Stimulated activated CD4-positive, alpha-beta T cell treated with anti-CD3 and anti-CD28 coated beads, Interleukin-4, amount 100 ng/mL, for 48 hours (primary cell): ENCODE measurements at places on chromosomes 3 and 15.

- DNase-seq: no peak
These were observed 46.8 kb upstream of the LPP start for GRCh38 chr3:188106887-188107830.

- DNase-seq: no peak
These were observed 32.9 kb upstream of the SLC22A13 start for GRCh38 chr3:38232701-38233100.

DNA sequence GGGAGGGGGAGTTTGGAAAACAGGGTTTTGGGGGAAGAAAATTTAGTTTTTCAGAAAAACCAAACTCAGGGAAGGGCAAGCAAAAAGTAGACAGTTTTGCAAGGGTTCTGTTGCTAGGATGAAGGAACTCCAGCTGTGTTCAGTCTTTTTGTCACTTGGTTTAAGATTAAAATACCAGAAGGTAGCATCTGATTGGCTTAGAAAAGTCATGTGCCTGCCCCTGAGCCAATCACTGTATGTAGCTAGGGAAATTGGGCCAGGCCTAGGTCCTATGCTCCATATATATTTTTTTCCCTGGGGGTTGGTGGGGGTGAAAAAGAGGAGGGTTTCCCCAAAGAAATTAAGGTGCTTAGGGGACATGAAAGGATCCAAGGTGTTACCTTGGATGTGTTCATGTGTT is 24.3 kb downstream of the CLDN11 start:
- no peak for DNase-seq

DNA sequence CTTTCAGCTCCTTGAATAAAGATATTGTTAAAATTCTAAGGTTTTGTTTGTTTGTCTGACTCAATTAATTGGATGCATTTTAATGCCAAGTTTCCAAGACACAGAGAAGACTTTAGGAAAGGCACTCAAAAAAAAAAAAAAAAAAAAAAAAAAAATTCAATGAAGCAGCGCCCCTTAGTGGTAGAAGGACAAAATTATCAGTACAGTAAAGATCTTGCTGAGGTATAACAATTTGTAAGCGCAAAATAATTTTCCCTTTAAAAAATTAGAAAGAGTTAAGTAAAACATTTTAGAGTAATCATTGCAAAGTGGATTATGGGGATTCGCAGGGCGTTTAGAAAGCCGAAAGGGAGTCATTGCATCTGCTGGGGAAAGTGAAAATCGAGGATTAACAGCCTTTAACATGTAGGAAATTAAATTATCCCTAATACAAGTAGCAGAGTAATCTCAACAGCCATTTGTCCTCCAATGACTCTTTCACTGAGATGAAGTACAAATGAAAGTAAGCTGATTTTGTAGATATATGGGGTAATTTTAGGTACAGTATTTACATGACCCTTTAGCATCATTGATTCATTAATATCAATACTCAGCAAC is 5.8 kb upstream of the DIS3L start:
- DNase-seq: no peak

GRCh38 chr15:27853624-27854455 is 245.3 kb downstream of the OCA2 start:
- no peak for DNase-seq

- DNase-seq: no peak
These were observed 393.9 kb upstream of the MCTP2 start for GRCh38 chr15:93837450-93837849.

- DNase-seq: no peak
These were observed 67.1 kb upstream of the SH3GL3 start for GRCh38 chr15:83380059-83380458.

- no peak for DNase-seq
These were observed 471.8 kb downstream of the GRM7 start for GRCh38 chr3:7332696-7333095.

DNA sequence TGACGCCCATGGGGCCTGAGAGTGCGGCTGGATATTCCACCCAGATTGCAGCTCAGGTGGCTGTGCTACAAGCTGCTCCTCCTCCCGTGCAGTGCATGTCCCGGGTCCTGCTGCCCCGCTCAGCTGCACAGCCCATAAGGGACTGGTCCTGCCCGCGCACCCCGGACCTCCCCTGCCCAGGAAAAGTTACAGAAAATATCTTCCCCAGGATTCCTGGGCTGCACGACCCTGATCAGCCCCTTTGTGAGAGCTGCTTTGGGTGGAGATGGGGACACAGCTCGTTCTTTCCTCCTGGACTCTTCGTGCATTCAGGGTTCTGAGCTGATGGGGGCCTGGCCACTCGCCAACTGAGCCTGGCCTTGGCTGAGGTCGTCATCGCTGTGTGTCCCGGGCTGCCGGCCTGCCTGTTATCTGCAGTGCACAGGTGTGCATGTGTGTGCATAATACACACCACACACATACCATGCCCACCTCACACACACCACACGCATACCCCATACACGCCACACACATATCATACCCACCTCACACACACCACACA is 28.8 kb downstream of the APBA2 start:
- no peak for DNase-seq

GRCh38 chr3:64176461-64176996 is 48.7 kb downstream of the PRICKLE2 start:
- no peak for DNase-seq

DNA sequence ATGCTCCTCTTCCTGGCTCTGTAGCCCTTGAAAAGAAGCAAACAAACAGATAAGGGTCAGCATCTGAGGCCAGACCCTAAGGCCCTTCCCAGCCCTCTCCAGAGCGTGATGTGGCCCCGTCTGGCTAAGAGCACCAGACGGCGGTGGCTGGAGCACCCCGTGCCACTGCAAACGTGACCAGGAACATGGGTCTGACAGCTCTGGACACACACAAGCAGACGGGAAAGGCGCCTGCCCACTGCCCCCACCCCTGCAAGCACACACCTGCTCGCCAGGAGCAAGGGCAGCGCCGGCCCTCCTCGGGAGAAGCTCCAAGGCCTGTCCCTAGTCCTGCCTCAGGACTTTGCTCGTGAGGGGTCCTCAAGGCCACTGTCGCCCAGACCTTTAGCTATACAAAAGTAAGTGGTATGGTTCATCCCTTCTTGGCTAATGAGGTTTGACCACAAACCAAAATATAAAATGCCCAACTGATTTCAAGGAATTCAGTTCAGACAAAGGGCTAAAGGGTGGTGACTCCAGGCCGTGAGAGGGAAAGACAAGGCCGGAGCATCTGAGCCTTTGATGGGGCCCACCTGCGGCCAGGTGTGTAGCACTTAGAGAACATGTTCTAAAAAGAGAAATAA is 90.4 kb downstream of the XXYLT1 start:
- no peak for DNase-seq
